ENCODE measurements at places on chromosomes 1 and 21.

GRCh38 chr21:42607525-42608102 is 45.8 kb upstream of the PDE9A start:
- DNase-seq = no peak

- no peak for DNase-seq
Observed at GRCh38 chr21:38511662-38512243, 13.5 kb upstream of the ERG start.

DNA sequence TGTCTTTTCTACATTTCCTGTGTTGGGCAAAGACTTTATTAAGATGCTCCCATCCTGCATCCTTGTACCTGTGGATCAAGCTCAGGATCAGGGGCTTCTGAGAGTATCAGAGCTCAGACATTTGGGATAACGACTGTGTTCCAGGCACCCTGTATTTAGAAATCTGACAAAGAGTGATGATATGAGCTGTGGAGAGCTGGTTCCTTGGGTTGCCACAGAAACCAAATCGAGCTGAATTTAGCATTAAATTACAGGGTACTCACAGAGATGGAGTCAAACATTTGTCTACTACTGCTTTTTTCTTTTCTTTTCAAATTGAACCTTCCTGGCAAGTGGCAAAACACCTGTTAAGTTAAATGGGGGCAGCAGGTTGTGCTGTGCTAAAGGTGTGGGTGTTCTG is 110.6 kb downstream of the XCL2 start:
- DNase-seq = no peak

DNA sequence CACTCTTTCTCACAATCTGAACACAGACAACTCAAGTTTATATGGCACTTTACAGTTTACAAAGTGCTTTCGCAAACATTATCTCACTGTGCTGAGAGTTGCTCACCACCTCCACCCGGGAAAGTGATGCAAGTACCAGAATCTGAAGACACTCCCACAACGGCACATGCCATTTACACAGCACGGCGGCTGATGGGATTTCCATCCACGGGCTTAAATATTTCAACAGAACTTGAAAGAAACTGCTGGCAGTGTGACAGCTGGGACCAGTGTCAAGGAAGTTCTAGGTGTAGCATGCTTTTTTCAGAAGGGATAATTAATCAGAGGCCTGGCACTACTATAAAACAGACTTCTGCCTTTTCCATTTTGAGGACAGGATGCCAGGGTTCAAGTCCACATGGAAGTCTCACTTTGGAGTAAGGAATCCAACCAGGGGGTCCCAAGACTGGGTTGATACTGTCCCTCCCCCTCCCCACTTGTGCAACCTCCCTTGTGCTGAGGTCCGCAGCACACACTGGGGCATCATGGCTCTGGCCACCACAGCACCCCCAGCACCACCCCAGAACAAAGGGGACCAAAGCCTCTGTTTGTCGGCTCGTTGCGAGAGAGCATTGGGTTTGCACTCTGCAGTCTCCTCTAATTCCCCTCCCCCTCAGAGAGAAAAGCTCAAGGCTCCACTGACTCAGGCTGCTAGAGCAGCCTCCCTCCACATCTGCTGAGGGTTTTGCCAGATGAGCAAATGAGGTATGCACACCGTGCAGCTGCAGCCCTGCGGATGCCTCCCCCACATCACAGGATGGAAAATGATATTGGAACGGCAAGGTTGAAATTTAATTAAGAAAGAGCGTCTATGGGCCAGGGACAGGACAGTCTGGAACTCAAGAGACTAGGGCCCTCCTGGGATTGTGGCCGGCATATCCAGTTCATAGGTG is 154.9 kb downstream of the TGFBR3 start:
- no peak for DNase-seq

DNA sequence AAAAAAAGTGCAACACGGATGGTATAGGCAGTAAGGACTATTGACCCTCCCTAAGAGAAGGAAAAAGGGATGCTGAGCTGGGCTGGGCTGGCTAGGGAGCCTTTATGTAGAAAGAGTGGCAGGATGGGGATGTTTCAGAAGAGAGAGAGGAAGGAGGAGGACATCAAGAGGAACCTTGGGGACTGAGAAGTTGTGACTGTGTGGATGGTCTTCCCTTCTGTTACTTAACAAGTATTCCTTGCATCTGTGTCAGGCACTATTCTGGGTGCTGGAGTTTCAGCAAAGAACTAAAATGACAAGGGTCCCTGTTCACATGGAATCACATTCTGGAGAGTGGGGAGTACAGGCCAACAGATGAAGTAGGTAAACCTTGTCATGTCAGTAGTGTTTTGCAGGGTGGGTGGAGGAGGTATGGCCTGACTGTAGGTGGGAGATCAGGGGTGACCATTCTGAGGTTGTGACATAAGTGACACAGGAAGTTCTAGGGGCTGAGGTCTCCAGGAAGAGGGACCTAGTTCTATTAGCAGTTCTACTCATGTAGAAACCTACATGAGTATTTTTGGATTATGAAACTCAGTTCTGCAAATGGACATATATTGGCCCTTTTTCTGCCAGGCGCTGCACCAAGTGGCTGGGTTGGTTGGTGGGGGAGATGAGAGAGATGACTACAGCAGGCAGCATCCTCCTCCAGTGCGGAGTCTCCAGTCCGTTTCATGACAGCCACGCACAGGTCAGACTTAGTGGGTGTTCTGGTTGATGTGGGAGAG is 53.8 kb downstream of the PRDM2 start:
- no peak for DNase-seq

DNA sequence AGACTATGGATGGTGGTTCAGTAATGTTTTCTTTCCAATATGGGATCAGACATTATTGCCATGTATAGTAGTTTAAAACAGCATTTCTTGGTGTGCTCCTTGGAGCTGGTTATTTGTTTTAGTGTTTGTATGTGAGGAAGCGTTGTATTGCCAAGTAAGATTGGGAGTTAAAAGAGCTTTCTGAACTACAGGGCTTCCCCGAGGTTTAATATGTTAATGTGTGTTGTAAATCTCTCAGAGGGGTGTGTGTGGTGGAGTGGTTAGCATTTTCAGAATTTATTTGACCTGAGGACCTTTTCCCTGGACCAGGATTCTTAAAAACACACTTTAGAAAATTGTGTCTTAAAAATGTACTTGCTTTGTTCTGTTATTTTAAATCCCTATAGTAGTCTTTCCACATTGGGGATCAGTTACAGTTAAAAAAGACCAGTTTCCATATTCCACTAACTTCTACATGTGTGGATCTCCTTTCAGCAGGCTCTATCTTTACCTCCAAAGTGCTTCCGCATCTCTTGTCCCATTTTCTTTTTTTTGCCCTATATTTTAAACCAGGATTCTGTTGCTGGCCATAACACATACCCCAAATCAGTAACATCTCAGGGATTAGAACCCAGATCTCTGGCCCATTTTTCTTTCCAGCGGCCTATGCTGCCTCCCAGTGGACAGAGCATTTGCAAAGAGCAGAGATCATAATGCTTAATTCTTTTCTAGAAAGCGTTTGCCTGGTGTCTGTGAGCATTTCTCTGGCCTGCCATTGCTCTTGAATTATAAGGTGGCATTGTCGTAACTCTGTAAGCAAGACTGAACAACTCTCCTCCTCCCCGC is 58.6 kb downstream of the PBX1 start:
- no peak for DNase-seq

GRCh38 chr1:155134880-155135414 is 705 bp upstream of the SLC50A1 start:
- no peak for DNase-seq

GRCh38 chr1:242398351-242398750 is 126.1 kb downstream of the PLD5 start:
- no peak for DNase-seq

DNA sequence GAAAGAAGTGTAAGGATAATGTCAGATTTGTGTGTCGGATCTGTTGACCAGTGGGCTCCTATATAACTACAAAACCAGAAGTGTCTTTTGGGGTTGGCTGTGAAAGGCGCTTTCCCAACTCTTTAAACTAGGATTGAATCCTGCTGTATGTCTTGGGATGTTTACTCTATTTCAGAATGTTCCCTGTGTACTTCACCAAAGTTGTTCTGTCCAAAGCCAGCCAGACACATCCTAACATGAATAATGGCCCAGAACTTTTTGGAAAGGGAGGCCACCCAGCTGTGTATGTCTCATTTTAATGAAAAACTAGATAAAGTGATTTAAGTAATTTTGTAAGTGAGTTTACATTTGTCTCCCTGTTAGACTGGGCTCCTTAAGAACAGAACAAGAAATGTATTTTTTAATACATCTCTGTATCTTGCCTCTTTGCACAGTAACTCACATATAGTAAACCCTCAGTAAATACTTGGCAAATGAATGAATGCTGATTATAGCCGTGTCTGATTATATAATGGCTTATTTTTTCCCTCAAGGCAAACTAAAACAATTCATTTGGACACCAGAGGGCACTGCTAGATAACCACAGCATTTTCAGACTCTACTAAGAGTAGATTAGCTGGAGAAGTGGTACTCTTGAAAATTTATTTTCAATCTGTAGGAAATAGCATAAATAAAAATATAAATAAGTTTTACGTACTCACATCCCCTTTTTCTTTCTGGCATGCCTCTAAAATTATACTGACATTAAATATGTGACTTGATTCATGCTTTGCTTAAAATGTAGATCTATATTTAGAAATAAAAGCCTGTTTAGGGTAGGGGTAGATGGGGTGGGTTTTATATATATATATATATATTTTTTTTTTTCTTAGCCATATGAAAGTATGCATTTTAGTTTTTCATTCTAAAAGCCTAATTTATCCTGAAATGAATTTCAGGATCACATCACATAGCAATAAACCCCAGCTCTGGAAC is 23.8 kb downstream of the TSEN15 start:
- no peak for DNase-seq

- DNase-seq = no peak
Observed at GRCh38 chr1:29259802-29260441, 23.6 kb downstream of the PTPRU start.

DNA sequence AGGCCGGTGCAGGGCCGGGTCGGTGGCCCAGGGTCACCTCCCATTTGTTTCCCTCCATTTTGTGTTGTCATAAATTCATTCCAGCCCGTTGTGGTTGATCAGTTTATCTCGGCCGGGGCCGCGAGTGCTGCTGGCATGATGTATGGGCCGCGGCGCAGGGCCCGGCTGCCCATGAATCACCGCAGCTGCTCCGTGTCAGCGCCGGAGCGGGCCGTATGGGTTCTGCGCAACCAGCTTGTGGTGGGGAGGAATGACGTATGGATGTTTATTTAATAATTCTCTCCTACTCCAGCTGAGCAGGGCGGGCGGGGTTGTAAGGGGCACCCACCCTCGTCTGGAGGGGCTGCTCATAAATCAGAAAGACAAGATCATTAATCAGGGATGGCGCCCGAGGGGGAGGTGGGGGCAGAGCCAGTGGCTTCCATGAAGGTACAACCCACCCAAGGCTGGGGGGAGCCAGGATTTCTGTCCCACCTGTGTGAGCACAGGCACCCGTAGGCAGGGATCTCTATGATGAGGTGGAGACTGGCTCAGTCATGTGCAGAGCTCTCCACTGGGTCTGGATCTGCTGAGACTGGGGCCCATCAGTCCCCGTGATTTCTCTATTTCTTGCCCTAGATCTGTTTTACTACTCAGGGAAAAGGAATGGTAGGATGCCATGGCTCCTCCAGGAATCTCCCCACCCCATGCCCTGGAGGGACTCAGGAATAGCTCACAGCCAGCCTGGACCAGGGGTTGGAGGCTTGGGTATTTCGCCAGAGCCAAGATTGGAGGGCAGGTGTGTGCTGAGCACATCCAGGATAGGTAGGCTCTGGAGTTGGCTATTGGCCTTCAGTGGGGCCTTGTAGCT is 27.8 kb downstream of the TMEM53 start:
- DNase-seq = no peak

DNA sequence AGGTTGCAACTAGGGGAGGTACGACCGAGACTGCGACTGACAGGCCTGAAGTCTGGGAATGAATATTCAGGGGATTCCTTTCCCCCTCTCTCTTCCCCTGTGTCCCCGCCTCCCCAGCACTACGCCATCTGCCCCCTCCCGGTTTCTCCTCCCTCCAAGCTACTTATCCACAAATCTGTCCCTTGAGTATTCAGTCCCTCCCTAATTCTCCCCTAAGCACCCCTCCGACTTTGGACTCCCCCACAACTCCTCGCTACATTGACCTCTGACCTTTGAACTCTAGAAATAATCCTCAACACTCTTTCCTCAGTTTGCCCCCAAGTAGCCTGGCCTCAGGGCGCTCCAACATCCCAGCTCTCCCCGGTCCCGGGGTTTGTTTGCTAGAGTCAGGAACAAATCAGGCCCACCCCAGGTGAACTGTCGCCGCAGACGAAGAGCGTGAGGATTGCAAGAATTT is 393 bp downstream of the LYSMD1 start:
- no peak for DNase-seq

DNA sequence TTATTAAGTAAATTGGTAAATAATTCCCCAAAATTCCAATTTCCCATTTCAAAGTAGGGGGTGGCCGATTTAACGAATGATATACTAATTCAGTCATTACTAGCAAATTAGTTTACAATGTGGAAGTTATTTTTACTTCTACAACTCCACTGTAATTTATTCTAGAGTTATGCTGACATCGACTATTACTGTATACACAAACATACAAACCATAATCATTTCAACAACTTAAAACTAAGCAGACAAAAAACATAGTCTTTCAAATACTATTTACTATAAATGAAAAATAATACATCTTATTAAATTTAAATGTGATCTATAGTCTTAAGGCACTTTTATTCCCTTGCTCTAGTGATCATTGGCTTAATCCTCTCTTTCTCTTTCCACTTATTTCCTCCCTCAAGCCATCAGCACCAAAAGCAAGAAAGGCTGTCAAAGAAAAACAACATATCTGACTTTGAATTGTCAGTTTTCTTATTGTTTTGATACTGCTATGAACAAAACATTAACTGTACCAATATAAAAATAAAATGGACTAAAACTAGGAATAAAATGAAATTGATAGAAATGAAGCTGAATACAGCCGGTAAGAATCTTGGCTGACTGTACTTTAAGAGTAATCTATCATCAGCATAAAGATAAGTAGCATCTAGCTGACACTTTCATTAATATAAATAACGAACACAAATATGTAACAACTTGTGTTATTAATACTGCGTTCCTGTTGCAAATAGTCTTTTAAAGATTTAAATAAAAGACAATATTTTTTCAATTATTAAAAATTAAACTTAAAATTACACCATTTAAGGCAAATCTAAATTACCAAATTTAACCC is 4.1 kb downstream of the CDC42BPA start:
- no peak for DNase-seq

DNA sequence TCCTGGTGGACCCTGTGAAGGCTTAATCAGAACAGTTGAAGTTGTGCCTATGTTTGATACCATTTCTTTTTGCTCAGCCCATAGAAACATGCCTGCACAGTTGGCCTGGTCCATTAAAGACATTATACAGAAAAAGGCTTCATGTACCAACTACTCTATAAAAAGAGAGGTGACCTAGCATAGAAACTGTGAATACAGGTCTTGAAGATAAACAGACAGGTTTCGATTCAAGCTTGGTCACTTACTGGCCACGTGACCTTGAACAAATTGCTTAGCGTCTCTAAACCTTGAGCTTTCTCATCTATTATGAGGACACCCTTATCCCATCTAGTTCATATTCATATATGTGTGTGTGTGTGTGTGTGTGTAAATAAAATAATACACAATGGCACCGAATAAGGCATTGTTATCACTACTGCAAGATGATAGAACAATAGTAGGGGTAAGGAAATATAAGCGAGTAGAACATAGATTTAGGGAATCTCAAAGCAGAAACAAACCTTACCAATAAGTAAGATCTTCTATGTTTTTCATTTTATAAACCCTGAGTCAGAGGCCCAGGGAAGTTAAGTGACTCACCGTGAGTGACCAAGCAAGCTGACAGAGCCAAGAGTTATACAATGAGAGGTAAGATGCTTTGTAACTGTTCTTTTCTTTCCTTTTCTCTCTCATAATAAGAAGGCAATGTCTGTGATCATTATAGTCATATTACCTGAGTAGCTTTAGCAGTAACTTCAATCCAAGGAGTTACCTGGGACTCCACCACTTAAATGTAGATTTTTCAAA is 476.8 kb upstream of the DEPDC1 start:
- no peak for DNase-seq

Data from T follicular helper cell (primary cell).